ENCODE measurements at places on chromosomes 3 and 15.

DNA sequence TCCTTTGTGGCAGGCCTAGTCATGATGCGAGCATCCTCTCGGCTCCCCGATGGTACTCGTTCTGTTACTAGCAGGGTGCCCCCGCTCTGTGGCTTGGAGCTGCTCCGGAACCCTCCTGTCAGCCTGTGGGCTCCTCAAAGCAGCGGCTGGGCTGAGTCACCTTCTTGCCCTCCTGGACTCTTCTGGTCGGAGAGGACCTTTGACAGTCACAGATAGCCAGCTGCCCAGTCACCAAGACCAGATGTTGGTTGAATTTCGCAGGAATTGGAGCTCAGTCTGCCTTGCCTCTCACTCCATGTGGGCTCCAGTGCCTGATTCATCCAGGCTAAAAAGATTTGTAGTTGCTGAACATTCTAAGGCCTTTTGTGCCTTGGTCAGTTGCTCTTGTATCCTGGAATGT, 94.5 kb downstream of the CHCHD6 start:
- no peak for DNase-seq

- DNase-seq = peak; percentile 53
Measured at GRCh38 chr3:134029734-134030378, at the start of gene SLCO2A1. Gene SLCO2A1 (minus strand): TSS chr3:134029925. CDS start chr3:134029802, 123 bp downstream.

DNA sequence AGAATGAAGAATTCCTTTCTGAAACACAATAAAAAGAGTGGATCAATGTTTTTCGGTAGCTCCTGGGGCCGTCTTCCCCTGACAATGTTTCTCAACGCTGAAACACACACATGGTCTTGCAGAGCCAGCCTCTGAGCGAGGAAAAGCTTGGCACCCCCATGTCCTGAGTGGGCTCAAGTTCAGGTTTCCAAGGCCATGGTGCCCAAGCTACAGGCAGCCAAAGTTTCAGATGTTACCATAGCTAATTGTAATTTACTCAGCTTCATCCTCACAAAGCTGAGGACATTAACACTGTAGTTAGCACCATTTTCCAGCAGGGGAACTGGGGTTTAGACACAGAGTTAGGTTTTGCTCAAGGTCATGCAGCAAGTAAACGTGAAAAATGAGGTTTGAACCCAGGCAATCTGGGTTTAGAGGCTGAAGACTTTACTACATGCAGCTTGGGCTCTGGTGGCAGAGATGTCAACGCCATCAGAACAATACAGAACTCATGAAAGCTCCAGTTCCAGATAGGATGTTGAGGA, 199.1 kb downstream of the TJP1 start:
- no peak for DNase-seq

GRCh38 chr15:91444656-91445055, 344.6 kb downstream of the SV2B start:
- no peak for DNase-seq

DNA sequence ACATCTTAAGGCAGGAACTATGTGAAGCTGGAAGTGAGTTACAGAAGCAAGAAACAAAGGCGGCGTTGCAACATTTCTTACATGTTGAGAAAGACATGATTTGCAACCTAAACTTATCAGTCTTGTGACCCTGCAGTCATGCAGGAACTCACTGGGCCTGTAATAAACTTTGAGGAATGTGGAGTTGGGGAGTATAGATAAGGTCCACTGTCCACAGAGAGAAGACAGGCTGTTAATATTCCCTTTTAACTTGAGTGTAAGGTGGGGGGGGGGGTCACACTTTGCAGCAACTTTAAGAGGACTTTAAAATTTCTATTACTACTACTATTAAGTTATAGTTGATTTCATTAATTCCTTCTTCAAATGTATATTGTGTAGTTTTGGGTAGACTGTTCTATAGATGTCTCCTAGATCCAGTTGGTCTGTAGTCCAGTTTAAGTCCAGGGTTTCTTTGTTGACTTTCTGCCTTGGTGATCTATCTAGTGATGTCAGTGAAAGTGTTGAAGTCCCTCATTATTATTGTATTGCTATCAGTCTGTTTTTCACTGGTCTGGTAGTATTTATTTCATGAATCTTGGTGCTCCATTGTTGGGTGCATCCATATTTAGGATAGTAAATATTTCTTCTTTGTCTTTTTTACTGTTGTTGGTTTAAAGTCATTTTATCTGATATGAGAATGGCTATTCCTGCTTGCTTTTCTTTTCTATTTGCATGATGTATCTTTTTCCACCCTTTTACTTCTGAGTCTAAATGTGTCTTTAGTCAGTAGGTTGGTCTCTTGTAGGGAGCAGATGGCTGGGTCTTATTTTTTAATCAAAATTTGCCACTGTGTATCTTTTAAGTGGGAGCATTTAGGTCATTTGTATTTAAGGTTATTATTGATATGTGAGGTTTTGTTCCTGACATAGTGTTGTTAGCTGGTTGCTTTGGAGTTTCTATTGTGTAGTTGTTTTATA, 15.6 kb upstream of the FAM98B start:
- DNase-seq = no peak

DNA sequence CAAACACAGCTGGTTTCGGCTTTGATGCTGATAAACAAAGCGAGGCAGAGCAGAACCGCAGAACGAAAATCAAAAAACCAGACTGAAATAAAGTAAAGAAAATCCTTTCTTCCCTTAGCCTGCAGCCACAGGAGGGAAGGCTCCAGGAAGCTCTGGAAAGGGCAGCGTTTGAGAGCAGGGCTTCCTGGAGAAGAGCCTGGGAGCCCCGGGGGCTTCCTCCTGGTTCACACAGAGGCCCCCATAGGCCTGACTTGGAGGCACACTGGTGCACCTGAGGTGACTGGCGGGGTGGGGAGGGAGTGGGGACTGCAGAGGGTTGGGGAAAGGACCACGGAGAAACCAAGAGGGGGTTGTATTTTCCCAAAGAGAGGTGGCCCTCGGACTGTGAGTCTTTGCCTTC, 98.8 kb upstream of the WNT5A start:
- no peak for DNase-seq

GRCh38 chr3:61040618-61041017, 210.6 kb downstream of the FHIT start:
- no peak for DNase-seq

GRCh38 chr3:5258526-5258925, 71.0 kb downstream of the EDEM1 start:
- no peak for DNase-seq

- DNase-seq = no peak
Measured at GRCh38 chr3:195260280-195260905, 10.6 kb downstream of the XXYLT1 start.

GRCh38 chr3:125055913-125056745, at the start of gene HEG1:
Gene HEG1 (minus strand): TSS chr3:125055997. CDS start chr3:125055890, 107 bp downstream.
- peak; percentile 83 for DNase-seq
